ENCODE measurements at places on chromosomes 13 and 19.

DNA sequence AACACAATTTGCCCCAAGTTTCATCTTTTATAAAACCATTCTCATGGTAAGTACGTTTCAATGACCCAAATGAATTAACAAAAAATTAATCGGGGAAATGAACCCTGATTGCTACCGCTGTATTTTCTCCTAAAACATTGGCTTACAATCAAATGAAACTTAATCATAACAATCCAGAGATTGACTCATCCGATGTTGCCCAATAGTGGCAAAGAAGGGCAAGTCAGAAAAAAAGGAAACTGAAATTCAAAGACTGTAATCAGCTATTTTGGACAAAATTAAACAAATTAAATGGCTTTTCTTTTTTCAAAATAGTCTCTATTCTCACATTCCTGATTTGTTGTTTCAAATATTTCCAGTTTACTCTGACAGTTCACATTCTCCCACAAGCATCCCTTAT lies 3.9 kb upstream of the ACOD1 start:
- DNase-seq, result no peak

GRCh38 chr13:32645854-32646253 lies 59.6 kb downstream of the PDS5B start:
- no peak for DNase-seq

GRCh38 chr19:38670921-38671398 lies 23.5 kb downstream of the ACTN4 start:
- no peak for DNase-seq

DNA sequence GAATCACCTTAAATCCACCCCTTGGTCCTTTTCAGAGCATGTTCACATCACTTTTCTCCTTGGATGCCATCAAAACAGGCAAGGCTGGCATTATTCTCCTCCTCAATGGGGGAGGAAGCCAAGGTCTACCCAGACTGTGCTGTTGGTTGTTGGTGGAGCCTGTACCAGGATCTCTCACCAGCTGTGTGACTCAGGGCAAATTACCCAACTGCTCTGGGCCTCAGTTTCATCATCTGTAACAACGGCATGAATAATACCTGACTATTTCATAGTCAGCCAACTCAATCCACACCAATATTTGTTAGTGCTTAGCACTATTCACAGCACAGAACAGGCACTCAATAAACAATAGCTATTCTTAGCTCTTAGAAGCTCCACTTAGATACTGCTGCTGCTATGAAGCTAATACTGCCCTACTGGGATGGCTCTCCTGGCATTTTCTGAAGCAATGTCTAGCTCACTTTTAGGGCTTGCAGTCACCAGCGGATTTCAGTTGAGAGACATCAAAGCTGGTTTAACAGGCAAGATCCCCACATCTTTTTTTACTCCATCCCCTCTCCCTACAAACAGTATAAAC lies 116.9 kb downstream of the CCNA1 start:
- DNase-seq, result no peak

- no peak for DNase-seq
Observed at GRCh38 chr13:110875241-110875640, 39.6 kb downstream of the ANKRD10 start.

Measured in NCI-H2171 (cell line).